ENCODE measurements at places on chromosomes 7 and 10.

- no peak for DNase-seq
Observed at GRCh38 chr7:33425929-33426678, 296.7 kb downstream of the BBS9 start.

- DNase-seq = peak; percentile 12
Observed at GRCh38 chr10:28470873-28471651, 61.9 kb upstream of the WAC start.

DNA sequence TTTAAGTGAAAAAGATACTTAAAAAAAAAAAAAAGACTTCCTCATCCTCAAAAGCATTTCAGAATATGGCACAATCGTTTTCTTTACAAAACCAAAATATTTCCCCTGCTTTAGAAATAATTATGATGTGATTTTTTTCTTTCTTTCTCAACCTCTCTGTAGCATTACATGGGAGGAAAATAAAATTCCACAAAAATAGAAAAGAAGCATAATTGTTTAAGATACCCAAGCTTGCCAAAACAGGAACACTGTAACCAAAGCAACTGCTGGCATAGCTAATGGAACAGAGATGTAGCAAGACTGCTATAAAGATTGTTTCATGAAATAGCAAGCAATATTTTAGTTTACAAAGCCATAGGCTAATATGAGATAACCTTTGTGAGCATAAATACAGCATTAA, 75.6 kb upstream of the GPR22 start:
- no peak for DNase-seq

DNA sequence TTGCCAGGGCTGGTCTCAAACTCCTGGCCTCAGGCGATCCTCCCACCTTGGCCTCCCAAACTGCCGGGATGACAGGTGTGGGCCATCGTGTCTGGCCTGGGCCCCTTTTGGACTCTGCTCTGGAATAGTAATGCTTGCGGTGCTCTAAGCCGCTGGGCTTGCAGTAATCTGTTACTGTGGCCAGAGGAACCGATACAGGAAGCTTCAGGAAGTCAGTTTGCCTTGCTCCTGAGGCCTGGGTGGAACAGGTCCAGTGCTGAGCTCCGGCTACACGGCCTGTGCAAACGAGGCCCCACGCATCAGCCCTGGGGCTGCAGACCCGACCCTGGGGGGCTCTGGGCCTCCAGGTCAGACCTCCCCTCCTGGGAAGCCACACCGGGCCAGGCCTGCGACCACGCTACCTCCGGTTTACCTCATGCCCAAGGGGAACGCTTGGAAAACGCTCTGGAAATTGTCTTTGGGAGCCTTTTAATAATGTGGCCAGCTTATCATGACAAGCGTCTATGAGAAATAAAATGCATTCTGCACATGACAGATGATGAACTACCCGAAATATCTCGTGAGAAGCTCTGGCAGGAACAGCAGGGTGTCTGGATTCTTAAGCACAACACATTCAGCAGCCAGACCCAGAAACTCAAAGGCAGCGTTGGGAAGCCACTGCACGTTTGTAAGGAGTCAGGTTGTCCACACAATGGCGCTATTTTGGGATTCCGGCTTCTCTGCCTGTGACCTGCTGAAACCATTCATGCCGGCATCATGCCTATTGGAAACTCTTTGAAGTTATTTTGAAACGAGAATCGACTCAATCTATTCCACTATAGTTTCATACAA, 10.1 kb upstream of the ADAP1 start:
- DNase-seq = no peak

DNA sequence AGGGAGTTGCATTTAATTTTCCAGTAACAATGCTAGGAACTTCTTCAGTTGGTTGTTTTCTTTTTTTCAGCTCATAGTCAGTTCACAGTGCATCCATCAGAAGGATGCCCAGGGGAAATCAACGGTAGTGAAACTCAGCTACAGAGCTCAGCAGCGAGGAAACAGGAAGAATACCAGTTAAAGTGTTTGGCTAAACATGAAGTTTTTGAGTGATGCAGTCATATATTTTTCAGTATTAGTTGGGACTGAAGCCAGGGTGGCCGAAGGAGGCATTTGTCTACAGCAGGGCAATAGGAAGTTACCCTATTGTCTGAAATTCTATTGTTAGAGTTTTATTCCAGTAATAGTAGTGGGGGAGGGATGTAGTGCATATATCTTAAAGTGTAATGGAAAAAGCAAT, 45.3 kb upstream of the MALRD1 start:
- DNase-seq = no peak

DNA sequence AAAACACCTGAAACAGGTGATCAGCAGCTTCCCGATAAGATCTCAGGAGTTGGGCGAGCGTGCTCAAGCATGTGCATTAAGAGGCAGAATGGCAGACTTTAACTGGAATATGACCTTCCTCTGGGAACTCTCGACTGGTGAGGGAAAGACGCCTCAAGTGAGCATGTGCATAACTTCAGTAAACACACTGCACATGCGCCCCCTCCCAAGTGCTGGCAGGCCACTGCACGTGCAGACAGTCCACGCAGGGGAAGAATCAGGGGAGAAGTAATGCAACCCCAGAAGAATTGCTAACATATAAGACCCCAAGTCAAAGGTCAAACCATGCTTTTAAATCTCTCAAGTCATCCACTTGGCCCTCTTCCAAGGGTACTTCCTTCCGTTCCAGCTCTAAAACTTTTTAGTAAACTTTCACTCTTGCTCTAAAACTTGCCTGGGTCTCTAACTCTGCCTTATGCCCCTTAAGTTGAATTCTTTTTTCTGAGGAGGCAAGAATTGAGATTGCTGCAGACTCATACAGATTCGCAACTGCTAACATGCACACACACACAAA, 541.0 kb downstream of the TNS3 start:
- no peak for DNase-seq

DNA sequence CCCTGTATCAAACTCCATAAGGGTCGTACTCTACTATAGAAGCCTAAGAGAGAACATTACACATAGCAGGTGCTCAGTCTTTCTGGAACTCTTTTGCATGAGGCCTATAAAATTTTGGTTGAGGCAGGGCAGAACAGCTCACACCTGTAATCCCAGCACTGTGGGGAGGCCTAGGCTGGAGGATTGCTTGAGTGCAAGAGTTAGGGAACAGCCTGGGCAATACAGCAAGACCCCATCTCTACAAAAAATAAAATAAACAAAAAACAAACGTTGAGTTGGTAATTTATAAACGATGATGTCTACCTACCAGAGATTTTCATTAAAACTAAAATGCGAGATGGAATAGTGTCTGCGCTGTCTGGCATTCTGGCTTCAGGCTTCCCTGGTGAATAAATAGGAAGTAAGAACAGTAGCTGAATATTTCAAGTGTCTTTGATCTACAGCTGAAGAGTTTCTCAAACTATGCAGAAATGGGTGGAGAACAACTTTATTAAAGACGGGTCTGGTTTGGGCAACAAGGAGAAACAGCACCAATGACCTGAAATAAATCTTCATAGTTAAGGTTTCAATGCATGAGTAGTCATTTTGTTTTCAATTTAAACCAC, 774 bp downstream of the PON2 start:
- no peak for DNase-seq

- no peak for DNase-seq
Observed at GRCh38 chr10:44995581-44995913, 5.2 kb upstream of the ZNF22 start.

- DNase-seq = peak; percentile 23
Observed at GRCh38 chr10:7354330-7355047, 56.3 kb downstream of the SFMBT2 start.

DNA sequence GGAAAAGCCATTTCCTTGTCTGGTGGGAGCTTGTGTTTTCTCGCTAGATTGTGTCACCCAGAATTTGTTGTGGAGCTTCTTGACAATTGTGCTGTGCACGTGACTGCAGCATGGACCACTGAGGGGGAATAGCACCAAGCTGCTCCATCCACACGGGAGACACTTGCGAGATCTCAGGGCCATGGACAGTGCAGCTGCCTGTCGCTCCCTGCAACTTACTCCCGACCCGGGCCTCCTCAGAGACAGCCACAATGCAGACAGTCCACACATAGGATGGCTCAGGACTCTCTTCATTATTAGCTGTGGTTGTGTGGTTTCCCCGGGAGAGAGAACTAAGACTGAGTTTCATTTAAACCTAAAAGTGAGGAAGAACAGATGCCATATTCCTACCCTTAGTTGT, 673.2 kb upstream of the GALNT17 start:
- no peak for DNase-seq

GRCh38 chr10:90227217-90227656, 525.8 kb downstream of the KIF20B start:
- peak; percentile 68 for DNase-seq

DNA sequence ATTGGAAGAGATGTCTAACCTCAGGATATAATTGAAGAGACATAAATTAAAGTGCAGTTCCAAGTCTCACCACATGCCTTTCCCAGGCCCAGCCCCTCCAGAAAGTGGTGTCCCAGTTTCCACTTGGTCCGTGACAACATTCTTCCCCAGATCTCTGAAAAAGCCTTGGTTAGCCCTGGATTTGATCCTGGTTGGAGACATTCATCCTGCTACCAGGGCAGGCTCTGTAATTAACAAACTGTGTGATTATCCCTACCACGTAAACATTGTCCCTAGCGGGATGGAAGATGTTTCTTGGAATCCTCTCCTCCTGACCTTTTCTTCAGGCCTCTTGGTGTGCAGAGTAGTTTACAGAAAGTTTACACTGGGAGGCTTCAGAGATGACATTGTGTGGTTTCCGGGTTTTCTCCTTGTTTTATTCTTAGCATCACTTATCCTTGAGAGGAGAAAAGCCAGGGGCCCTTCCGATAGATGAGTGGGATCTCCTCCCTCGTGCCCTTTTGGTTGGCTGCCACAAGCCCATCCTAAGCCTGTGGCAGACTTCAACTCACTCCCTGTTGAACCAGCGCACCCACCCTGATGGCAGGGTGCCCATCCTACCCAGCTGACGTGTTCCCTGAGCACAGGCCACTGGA, 83.8 kb downstream of the COL13A1 start:
- no peak for DNase-seq

DNA sequence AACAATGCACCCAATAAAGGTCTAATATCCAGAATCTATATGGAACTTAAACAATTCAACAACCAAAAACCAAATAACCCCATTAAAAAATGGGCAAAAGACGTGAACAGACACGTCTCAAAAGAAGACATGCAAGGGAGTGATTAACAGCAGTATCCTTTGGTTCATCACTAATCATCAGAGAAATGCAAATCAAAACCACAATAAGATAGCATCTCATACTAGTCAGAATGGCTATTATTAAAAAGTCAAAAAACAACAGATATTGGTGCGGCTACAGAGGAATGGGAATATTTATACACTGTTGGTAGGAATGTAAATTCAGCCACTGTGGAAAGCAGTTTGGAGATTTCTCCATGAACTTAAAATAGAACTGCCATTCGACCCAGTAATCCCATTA, 46.6 kb downstream of the MSRB2 start:
- DNase-seq = no peak

DNA sequence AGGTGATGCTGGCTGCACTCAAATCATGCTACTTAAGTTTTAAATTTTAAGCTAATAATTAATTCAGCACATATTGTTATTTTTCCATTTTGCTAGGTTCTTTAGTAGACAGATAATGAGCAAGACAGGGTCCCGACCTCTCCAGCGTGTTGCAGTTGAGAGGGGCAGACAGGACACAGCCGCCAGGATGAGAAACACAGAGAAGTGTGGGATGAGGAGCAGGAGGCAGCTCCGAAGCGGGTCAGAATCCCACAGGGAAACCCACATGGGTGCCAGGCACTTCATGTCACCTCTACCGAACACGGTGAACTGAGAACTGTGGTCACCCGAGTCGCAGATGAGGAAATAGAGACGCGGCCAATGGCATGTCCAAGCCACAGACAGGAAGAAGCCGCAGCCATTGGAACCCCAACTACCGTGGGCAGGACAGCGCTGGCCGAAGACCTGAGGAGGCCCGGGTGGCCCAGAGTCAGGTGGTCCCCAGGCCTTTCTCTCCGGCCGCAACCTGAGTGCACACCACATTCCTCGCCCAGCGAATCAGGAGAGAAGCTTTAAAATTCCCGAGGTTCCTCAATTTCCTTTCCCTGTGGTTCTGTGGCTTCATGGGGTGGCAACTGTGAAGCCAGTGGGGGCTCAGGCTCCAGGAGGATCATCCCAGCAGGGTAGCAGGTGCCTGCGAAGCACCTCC, 213.0 kb downstream of the DNAJB6 start:
- DNase-seq = no peak

DNA sequence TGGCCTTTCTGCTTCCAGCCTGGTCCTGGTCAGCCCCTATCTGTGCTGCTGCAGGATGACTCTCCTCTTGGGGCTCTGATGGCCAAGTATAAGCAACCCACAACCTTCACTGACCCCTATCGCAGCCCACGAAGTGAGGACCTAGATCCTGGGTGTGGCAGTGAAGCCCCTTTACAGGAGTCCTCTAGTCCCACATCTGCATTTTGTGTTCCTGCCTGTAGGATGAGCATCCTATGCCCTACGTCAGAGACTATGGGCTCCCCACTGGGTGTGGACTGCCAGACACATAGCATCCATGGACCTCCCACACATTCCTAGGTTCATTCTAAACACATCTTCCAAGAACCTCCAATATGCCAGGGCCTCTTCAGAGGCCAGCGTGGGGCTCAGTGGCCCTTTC, 29.0 kb downstream of the ARHGAP22 start:
- DNase-seq = no peak

GRCh38 chr7:127731431-127732080, 79.6 kb downstream of the SND1 start:
- no peak for DNase-seq

DNA sequence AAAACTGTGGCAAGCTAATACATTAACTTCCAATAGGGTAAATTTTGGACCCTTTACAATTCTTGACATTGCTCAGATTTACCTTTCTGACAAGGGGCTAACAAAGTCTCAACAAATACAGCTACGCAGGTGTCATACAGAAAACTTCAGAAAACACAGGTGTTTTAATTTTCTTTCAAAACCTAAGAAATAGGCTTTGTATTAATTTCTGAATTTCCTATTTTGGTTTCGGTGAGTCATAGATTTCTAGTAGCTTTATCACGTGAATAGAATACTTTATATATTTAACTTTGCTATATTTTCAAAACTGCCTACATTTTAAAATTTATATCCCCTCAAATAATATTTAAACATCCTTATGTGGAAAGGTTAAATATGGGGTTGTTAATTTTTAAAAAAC, 215.3 kb downstream of the DGKB start:
- no peak for DNase-seq

GRCh38 chr10:58412502-58412961, 27.3 kb downstream of the TFAM start:
- DNase-seq = peak; percentile 54

DNA sequence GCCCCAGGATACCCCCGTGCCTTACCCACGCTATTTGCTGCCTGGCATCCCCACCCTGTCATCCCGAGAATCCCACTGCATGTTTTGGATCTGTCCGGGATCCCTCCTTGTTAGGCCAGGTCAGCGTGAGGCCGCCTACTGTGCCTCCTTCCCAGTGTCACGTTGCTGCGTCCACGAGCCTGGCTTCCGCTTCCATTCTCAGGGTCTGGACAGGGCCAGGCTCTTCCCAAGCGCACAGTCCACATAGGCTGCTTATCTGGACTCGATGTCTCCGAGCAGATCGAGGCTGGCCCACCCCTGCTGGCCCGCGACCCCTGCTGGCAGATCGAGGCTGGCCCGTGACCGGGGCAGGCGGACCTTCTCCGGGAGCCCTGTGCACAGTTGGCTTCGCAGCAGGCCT, 27.1 kb downstream of the FOXK1 start:
- no peak for DNase-seq

GRCh38 chr10:127535802-127536515, 13.2 kb upstream of the NPS start:
- no peak for DNase-seq

- DNase-seq = no peak
Observed at GRCh38 chr7:30844483-30844874, 67.2 kb upstream of the AQP1 start.
